Stimulated activated CD8-positive, alpha-beta memory T cell treated with anti-CD3 and anti-CD28 coated beads, Interleukin-4, amount 100 ng/mL, for 1 hour (primary cell): ENCODE measurements at places on chromosomes 5 and 9.

- DNase-seq, result no peak
Observed at GRCh38 chr5:2352101-2352861, 399.2 kb downstream of the IRX2 start.

GRCh38 chr5:32014096-32014745 lies 159.9 kb downstream of the GOLPH3 start:
- no peak for DNase-seq

DNA sequence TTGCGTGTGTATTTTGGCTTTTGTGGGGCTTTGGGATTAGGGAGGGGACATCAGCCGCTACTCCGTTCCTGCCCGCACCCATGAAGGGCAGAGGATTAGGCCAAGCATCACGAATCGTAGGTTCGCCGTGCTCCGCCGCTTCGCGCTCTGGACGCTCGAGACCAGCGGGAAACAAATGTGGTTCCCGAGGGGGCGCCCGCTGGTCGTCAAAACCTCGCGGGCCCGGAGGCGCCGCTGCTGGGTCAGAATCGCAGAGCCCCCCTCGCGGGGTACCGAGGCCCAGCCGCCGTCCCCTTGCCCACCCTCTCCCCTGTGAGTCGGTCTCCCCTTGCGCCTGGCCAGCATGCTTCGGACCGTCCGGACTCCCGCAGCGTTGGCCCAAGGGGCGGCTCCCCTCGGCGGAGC lies 2.3 kb upstream of the PAX5 start:
- DNase-seq, result no peak

GRCh38 chr5:119742311-119742710 lies 113.0 kb downstream of the FAM170A start:
- DNase-seq, result no peak
